ENCODE measurements at places on chromosomes 11 and 22.

- no peak for DNase-seq
Measured at GRCh38 chr11:44802347-44802746, 75.6 kb downstream of the TSPAN18 start.

- DNase-seq: no peak
Measured at GRCh38 chr11:33128739-33129138, 32.5 kb downstream of the CSTF3 start.

- DNase-seq: no peak
Measured at GRCh38 chr11:84165139-84165538, 879.0 kb upstream of the CCDC90B start.

- peak; percentile 84 for DNase-seq
Measured at GRCh38 chr22:20750461-20751184, 23.3 kb upstream of the SERPIND1 start.

DNA sequence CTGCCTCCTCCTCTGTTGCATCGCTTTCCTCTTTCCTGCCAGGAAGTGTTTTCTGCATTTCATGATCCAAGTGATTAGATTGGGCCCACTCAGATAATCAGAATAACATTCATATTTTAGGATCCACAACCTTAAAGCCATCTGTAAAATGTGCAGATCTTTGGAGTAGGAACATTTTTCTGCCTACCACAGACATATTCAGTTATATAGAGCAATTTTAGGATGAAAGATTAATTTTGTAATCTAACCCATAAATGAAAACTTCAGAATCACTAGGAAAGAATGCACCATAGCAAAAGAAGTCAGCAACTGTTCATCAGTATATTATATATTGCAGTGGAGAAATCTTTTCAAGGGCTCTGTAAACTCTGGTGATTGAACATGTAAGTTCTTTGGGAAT is 659.9 kb upstream of the LUZP2 start:
- no peak for DNase-seq

DNA sequence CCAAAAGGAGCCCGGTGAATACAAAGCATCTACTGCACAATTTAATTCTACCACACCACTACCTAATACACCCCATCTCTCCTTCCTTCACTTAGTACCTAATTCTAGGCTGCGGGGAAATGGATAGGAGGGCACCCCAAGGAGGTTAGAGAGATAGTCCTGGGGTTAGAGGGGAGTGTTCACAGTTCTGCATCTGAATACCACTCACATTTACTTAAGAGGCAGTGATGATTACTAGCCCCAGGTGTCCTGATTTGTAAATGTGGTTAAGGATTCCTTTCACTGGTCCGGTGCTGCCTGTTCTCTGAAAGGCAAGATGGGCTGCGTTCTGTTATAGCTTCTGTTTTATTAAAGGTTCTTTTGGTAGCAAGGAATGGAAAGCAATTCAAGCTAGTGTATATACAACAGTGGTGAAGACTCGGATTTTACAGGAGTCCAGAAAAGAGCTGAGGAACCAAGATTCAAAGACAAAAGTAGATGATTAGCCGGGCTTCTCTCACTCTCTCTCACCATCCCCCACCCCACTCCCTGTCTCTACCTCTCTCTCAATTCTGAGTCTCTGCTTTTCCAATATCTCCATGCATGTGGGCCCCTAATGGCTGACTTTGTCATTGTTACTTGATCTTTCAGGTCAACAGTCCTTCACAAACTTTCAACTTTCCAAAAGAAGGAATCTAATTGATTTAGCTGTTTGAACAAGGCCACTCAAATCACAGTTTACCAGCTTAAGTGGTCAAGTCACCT is 8.7 kb upstream of the KCNA4 start:
- no peak for DNase-seq

- DNase-seq: no peak
Measured at GRCh38 chr11:109726061-109726460, 304.1 kb downstream of the C11orf87 start.

DNA sequence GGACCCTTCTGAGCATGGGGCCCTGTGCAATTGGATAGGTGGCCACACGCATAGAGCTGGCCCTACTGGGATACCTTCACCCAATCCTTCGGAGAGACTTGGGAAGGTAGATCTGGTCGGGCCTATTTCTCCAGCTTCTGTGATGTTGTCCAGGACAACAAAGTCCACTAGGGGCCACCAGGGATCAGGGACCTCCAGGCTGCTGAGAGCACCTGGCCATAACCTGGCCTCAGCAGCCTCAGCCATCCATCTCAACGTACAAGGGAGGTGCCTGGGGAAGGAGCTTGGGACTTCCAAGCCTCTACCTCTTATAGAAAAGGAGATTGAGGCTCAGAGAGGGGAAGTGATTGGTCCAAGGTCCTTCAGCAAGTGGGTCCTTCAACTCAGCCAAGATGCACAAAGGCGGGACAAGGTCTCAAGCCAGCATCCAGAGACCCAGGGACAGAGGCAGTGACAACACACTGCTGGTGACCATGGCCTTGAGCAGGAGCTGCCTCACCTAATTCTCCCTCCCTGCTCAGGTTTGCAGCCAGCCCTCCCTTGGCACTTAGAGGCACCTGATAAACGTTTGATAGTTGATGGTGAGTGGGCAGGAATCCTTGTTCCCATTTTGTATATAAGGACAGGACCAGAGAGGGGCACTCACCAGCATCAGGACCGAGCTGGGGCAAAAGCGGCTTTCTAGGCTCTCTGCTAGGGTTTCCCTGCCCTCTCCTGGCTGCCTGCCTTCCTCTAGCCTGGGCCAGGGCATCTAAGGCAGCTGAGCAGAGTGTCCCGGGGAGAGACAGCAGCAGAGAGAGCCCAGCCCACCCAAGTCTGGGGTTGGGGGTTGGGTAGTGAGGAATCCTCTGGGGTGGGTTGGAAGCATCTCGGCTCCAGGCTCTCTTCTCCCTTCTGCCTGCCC is 4.5 kb downstream of the RAC2 start:
- no peak for DNase-seq

DNA sequence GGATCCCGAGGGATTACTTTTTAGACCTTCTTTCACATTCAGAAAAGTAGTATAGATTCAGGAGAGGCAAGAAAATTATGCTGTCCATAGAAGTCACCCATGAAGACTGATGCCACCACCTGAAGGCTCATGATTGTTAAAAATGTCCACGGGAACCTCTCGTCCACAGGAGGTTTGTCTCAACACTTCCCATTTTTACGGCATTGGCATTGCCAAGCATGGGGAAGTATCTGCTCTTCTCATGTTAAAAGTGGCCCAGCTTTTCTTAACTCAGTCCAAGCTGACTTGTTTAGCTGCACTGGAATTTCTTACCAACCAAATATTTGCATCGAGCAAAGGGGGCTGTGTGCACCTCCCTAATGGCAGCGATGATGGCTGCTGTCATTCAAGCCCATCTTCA is 9.6 kb downstream of the CDPF1 start:
- DNase-seq: no peak

DNA sequence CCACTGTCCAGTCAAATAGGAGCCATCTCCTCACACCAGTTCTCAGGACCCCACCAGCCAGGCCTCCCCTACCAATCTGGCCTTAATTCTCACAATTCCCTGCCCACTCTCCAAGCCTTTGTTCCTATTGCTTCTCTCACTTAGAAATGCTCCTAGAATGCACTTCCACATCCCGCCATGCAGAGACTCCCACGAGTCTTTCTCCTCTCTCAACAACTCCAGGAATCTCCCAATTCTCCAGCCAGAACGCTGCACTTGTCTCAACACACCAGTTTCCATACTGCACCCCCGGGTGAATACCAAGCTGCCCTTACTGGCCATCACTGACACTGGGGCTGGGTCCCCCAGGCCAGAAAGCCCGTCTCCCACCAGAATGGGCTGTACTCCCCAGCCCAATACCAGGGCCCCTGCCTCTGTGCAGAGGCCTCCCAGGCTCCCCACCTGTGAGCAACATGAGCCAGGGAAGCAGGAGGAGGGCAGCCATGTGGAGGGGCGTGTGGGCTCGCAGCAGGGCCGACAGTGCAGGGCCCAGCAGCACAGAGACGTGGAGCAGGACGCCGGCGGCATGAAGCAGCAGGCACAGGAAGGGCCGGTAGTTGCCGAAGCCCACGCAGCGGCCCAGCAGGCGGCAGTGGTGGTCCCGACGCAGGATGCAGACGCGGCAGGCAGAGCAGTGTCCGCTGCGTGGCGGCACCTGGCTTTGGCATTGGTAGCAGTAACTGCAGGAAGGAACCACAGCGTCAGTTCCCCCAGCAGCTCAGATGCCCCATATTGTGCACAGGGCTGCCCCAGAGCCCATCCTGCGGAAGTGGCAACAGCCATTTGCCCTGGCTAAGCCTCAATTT is 2.4 kb downstream of the ZDHHC24 start:
- DNase-seq: peak; percentile 72

DNA sequence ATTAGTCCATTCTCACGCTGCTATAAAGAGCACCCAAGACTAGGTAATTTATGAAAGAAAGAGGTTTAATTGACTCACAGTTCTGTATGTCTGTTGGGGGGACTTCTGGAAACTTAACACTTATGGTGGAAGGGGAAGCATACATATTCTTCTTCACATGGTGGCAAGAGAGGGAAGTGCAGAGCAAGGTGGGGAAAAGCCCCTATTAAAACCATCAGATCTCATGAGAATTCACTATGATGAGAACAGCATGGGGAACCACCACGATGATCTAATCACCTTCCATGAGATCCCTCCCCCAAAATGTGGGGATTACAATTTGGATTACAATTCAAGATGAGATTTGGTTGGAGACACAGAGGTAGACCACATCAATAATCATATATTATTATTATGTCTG is 25.7 kb downstream of the CEP57 start:
- no peak for DNase-seq

DNA sequence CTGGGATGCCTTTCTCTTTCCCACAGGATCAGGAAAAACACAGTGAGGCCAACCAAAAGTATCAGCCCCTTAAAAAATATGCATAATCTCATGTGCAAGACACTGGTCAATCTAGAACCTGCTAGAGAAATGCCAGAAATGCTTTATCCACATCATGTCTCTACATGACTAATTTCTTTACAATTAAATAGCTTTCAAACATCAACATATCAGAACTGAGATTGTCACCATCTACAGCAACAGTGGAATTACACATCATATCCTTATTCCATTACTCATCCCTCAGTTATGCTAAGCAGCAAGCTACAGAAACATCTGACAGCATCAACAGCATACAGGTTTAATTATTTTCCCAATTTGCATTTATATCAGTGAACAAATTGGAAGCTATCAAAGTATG is 78.8 kb downstream of the DDIAS start:
- DNase-seq: peak; percentile 63

DNA sequence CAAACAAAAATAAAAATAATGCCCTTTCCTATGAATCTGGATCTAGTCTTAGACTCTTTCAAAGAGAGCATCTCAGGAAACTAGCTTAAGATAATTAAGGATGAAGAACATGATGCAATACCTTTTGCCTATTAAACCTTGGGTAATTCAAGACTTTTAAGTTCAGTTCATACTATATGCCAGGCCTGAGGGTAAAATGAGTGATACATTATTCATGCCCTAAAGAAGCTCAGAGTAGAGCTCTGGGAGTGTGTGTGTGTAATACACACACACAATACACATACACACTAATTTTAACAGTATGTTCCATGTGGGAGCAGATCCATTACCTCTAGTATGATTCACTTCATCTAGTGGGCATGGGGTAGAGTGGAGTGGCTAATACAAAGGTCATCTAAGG is 651.4 kb upstream of the CHORDC1 start:
- DNase-seq: no peak
